K562 (cell line): ENCODE measurements at places on chromosomes 13 and 19. TPM values are rescaled to one million over a fixed set of nuclear protein-coding genes. Genes with fewer than 3 reads are reported as not detected.

DNA sequence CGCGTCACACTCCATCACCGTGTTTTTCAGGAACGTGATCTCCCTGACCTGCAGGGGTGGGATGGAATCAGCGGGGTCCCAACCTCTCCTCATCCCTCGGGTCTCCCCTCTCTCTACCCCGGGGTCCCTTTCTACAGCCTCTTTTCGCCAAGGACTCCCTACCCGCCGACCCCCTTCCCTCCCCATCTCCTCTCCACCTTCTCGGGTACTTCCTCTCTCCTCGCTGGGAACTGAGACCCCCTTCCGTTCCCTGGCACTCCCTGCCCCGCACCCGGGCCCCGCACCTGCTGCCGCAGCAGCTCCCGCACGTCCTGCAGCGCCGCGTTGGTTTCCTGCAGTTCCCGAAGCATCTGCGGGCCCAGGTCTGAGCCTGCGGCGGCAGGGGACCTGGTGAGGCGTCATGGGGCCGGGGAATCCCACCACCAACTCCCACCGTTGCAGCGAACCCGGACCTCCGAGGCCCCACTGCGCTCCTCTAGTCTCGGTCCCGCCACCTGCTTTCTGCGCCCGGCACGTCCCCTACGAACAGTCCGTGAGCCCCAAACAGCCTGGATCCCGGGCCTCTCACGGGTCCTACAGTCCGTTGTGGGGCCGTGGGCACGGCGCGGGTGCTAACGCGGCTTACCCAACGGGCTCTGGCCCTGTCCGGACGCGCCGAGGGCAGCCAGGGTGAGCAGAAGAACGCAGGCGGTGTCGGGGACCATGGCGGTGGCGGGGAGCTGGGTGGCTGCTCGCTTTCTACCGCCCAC lies at the start of gene COMP:
TSS of gene COMP (minus strand) at position 740 of the 749 bp plus-strand sequence. CDS start at position 704, 36 bp downstream.
- no peaks in the 10 kb centered on the region for H3K36me3 ChIP-seq
- no peak within 1 kb of the TSS for H3K4me3 ChIP-seq
- peaks cover 46% of the 10 kb centered on the region for H3K27me3 ChIP-seq
- H3K4me1 ChIP-seq = no peaks in the 10 kb centered on the region; the same call in 2 of the 3 replicates

DNA sequence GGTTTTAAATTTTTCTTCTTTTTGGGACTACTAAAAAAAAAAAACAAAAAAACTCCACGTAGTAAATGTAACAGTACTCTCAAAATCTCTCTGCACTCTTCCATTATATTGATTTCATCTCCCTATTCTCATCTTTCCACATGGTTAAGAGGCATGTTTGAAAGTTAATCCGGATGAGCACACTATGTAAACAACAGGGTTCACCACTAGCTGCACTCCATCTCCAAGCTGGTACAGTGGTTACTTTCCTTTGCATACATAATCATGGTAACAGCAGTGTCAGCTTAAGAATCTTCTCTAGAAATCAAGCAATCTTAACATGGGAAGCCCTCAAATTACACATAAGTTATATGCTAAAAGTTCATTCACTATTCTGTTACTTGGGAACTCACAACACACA lies 92.6 kb downstream of the MIPEP start:
- H3K27me3 ChIP-seq = no peaks in the 10 kb centered on the region
- no peaks in the 10 kb centered on the region for H3K4me1 ChIP-seq

DNA sequence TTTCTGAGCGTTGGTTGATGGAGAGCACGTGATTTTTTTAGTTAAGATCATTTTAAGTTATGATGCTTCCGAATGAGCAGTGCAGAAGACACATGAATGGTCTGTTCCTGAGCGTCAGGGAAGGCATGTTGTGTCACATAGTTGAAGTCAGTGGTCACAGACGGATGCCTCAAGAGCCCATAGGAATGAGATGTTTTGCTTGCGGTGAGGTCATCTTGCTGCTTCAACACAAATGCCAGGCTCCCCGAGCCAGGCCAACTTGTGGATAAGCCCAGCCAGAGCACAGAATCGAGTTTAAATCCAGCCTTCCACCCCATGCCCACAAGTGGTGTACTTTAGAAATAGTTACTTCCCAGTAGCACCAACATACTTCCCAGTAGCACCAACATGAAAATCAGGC lies 5.4 kb downstream of the UPF3A start:
- no peak for DNase-seq
- no peak overlapping the region for H3K27ac ChIP-seq

The TLE6 gene
- 2.5 and 4.4 TPM in 2 replicates for polyA plus RNA-seq

GRCh38 chr19:33418461-33418860 lies 45.0 kb downstream of the CEBPG start:
- H3K36me3 ChIP-seq = no peaks in the 10 kb centered on the region
- DNase-seq = no peak
- no peaks in the 10 kb centered on the region for H3K27me3 ChIP-seq
- H3K27ac ChIP-seq = no peak overlapping the region

DNA sequence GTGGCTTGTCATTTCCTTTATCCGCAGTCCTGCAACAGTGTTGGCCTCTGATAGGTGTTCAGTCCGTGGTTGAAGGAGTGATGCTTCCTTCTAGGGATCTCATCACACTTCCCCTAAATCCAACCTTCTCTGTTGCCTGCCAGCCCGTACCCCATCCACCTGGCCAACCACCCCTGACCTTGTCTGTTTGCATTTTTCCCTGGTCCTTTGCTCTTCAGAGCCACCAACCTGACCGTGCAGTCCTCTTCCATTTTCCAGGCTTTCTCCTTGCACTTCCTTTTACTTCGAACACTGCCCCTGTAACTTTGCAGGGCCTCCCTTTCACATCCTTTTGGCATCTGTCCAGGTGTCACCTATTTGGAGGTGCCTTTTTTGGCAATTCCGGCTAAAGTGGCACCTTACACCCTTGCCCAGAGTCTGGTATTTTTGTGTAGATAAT lies 696 bp downstream of the ZNF460 start:
- peaks cover 43% of the 10 kb centered on the region; the same call in 2 of the 3 replicates for H3K36me3 ChIP-seq
- H3K27ac ChIP-seq = peak overlapping the region; percentile 99
- H3K4me1 ChIP-seq = peaks cover 14% of the 10 kb centered on the region
- no peak for DNase-seq
- H3K27me3 ChIP-seq = no peaks in the 10 kb centered on the region
- H3K4me3 ChIP-seq = peak overlapping the region; percentile 67

The GPR18 gene
- not detected in 2 replicates for polyA plus RNA-seq

The ZNF540 gene
- 0.32 and 0.67 TPM in 2 replicates for polyA plus RNA-seq
